ENCODE measurements at places on chromosomes 7 and 10.

DNA sequence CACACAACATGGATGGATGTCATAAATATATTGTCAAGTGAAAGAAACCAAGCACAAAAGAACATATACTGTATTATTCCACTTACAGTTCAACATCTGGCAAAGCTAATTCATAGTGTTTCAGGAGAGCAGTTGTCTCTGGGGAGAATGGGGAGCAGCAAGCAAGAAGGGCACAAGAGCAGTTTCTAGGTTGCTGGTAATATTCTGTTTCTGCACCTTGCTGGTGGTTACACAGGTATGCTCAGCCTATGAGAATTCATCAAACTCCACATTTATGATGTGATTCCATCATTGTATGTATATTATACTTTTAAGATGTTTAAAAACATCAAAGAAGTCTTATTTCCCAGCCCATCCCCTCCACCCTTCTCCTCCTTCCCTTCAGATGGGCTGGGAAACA lies 18.1 kb upstream of the PALS2 start:
- no peak for DNase-seq

- no peak for DNase-seq
Observed at GRCh38 chr7:137880432-137880831, 33.7 kb upstream of the DGKI start.

GRCh38 chr10:86583983-86584382 lies 62.4 kb upstream of the WAPL start:
- DNase-seq, result no peak

GRCh38 chr7:155342313-155342712 lies 44.6 kb downstream of the INSIG1 start:
- no peak for DNase-seq

DNA sequence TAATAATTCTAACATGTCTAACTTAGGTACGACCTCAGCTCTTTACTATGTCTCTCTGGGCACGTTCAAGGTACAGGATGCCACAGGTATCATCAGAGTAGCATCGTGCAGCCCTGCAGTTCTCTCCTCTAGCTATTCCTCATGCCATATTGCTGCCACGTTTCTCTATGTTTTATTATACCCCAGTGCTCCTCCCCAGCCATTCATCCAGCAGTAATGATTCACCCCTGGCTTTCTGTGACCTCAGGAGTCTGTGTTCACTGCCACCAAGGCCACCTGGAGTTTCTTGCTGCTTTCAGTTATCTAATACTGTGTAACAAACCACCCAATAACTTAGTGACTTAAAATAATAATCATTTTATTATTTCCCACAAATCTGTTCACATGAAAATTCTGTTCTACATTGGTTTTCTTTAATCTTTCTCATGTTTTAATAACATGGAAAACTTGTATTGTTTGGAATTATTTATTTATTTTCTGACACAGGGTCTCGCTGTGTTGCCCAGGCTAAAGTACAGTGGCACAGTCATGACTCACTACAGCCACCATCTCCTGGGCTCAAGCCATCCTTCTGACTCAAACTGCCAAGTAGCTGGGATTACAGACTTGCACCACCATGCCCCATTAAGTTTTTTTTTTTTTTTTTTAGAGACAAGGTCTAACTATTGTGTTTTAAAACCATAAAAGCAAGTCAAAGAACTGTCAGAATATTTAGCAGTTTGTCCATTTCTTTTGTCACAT lies 21.8 kb downstream of the REEP3 start:
- no peak for DNase-seq

Measured in NCI-H1694 (cell line).